ENCODE measurements at places on chromosomes 13 and 19.

DNA sequence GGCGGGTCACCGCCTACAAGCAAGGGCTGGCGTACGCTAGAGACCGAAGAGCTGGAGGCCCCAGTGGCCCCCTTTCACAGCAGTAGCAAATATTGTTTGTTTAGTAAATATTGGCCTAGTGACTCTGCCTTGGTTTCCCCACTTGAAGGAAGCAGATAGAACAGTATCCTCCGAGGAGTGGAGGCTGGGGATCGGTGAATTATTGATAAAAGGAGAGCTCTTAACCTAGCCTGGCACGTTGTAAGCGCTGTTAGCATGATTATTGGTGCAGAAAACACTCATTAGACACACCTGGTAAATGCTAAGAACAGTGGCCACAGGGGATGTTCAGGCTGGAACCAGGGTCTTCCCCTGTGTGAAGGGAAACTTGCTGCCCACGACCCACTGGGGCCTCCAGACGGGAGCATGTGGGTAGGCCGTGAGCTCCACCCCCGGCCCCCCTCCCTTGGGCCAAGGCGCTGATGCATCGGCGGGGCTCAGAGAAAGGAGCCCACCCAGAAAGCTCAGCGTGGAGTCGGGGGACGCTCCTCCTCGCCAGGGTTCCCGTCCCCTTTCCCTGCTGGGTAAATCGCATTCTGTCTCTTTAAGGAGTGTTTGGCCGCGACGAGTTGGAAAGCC, 2.3 kb downstream of the IER2 start:
- DNase-seq = no peak

- DNase-seq = peak; percentile 92
These were observed 30.4 kb downstream of the TPT1 start for GRCh38 chr13:45310341-45311131.

DNA sequence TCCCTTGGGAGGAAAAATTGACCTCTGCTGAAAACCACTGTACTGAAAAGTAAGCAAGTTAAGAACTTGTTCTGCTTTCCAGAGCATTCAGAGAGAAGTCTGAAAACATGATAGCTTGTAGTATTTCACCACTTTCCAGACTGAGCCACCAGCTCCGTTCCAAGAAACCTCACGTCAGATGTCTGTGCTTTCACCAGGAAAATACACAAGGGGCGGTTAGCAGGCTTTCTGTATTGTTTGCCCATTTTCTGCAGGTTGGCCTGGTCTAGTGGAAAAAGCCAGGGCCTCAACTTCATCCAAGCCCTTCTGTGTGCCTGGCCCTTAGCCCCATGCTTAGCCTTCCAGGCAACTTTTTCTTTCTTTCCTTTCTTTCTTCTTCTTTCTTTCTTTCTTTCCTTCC, 36.4 kb downstream of the RXFP2 start:
- no peak for DNase-seq

- peak; percentile 2 for DNase-seq
These were observed 386.6 kb downstream of the PCDH20 start for GRCh38 chr13:61029064-61029463.

- DNase-seq = no peak
These were observed 214.9 kb downstream of the KCNRG start for GRCh38 chr13:50229960-50230661.

DNA sequence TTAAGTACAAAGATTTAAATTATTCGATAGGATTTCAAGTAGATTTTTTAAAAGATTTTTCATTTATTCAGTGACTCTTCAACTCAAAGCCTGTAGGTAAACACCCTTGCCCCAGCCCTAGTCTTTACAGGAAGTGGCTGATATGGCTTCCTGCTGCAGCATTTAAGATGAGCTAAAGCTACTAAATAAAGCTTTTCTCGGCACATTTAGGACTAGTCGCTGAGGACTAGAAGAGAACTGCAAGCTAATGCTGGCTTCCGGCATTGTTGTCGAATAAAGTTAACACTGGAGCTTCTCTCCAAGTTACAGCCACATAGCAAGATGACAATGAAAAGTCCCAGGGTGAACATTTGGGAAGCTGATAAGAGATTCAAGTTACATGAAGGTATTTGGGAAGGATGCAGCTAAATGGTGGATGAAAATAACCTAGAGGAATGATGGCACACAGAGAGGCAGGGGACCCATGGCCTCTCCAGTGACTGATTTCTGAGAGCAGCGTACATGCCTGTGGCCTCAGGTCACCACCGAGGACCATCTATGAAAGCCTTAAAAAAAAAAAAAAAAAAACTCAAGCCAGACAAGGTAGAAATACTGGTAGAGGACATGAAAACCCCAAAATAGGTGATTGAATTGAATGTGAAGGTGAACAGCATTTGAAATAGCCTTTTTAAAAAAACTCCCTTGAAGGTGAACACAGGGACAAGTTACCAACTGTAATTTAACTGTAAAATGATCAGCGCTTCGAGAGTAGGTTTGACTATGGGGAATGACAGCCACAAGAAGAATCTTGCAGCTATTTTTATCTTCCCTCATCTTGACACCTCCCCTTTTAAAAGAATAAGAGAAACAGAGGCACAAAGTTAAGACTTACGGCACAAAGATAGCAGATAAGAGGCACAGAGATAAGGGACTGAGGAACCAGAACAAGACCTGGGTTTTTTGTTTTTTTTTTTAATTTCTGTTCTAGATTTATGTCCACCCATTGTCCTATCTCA, 155.4 kb downstream of the DCT start:
- no peak for DNase-seq

DNA sequence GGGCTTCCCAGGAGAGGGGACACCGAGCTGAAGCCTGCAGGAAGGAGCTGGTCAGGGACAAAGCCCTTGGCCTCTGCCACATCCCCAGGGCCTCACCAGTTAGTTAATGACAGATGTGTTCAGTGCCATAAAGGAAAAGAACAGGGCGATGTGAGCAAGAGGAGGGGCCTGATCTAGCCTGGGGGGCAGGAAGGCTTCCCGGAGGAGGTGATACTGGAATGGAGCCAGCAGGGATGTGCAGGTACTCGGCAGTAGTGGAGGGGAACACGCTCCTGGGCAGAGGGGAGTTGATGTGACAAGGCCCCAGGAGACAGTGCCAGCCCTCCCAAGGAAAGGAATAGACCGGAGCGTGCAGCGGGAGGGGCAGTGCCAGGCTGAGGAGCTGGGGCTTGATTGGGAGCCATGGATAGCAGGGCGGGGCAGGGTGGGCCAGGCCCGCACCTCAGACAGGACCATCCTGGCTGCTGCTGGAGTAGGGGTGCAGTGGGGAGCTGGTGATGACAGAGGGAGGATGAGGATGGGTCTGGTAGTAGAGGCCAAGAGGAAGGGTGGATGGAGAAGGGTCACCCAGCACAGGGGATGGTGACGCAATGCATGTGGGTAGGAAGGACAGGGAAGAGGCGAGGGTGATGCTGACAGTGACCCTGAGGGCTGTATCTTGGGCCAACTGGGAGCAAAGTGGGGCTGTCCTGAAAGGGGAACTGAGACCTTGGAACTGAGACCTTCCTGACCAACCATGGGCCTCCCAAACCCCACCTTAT, 4.1 kb downstream of the C19orf33 start:
- no peak for DNase-seq

DNA sequence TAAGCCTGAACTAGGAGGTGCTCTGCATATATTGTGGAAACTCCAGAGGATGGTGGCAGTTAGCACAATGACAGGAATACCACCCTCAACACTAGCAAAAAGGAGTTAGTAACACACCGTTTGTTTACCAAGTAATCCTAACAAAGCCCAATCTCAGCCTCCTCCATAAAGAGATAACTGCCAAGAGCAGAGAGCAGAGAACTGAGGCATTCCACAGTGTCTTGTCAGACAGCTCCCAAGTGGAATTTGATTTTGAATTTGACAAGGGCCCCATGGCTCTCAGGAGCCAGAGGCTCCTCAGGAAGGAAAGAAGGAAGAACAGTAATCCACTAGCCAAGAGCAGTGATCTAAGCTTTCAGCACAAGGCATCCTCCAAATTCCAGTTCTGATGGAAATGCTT, 298.6 kb downstream of the DCLK1 start:
- DNase-seq = no peak

GRCh38 chr19:56333506-56333905, 18.9 kb upstream of the ZSCAN5A start:
- DNase-seq = no peak

- no peak for DNase-seq
These were observed 2.0 kb downstream of the TTC9B start for GRCh38 chr19:40216013-40216776.

GRCh38 chr13:69028936-69029335, 1078.7 kb upstream of the ATXN8OS start:
- no peak for DNase-seq

- DNase-seq = peak; percentile 25
These were observed 14.6 kb upstream of the C13orf42 start for GRCh38 chr13:51125495-51126226.

- DNase-seq = no peak
These were observed 2448.7 kb upstream of the PCDH20 start for GRCh38 chr13:63864171-63864902.

DNA sequence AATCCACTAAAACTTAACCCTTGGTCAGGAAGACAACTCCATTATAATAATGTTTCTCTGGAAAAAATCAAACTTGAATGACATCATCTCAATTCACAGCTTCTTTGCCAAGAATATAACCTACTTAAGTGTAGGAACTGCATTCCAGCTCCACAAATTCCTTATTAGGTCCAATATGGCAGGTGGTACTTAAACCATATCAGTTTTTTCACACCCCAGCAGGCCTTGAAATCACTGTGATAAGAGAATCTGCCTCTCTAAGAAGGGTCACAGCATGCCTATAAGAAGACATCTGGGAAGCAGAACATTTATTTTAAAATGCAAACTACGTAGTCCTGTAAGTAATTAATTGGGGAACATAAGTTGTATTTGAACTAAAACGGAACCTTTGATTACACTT, 687.8 kb downstream of the DIAPH3 start:
- no peak for DNase-seq

DNA sequence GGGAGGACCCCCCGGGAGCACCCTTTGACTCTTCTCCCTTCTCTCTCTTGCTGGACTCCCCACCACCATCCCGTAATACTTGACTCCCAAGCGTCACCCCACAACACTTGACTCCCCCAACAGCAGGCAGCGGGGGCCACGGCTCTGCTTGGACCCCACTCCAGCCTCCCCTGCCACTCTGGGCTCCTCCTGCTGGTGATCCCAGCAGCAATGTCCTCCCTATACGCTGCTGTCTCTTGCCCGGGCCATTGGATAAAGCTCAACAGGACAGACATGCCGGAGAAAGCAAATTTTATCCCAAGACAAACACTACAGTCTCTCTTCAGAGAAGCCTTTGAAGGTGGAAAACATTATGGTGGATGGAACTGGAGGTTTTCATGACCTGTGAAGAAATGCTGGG, 20.4 kb upstream of the AMER2 start:
- DNase-seq = no peak

DNA sequence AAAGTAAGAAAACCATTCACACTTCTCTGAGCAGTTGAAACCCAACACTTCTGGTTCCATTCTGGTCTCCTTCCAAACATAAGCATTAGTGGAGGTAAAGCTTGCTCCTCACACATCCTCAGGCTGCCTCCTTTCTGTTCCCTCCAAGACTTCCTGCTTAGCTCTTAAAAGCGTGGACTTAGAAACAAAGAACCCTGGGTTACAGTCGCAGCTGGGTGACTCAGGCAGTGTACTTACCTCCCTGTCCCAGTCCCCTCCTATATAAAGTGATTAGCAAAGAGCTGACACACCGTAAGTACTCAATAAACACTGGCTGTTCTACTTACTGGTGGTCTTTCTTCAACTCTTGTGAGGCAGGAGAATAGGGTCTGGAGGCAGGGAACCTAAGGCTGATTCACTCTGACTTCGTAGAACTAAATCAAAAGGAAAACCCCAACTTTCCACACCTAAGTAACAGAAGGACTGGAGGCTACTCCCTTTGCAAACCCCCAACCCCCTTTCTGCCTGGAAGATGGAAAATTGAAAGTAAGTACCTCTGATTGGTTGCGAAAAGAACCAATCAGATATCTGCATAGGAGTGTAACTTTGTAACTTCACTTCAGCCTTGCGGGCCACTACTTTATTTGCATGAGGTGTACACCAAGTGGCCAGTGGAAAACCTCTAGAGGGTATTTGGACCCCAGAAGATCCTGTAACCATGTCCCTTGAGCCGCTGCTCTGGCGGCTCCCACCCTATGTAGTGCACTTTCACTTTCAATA, 165.4 kb downstream of the SUCLA2 start:
- DNase-seq = no peak

- no peak for DNase-seq
These were observed 110.1 kb downstream of the SLAIN1 start for GRCh38 chr13:77807431-77808135.

GRCh38 chr13:50955241-50955640, 45.6 kb downstream of the RNASEH2B start:
- DNase-seq = no peak

- no peak for DNase-seq
These were observed 31.2 kb downstream of the KATNAL1 start for GRCh38 chr13:30276178-30276577.

GRCh38 chr13:111179908-111180760, 65.0 kb downstream of the ARHGEF7 start:
- DNase-seq = no peak

DNA sequence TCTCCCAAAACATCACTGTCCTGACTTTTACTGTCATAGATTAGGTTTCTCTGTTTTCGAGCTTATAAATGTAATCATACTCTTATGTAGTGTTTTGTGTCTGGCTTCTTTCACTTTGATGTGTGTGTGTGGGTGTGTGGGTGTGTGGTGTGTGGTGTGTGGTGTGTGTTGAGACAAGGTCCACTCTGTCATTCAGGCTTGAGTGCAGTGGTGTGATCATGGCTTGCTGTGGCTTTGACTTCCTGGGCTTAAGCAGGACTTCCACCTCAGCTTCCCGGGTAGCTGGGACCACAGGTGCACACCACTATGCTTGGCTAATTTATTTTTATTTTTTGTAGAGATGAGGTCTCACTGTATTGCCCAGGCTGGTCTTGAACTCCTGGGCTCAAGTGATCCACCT, 59.6 kb downstream of the PDS5B start:
- no peak for DNase-seq

GRCh38 chr19:47973529-47973928, 18.4 kb downstream of the BSPH1 start:
- DNase-seq = no peak

DNA sequence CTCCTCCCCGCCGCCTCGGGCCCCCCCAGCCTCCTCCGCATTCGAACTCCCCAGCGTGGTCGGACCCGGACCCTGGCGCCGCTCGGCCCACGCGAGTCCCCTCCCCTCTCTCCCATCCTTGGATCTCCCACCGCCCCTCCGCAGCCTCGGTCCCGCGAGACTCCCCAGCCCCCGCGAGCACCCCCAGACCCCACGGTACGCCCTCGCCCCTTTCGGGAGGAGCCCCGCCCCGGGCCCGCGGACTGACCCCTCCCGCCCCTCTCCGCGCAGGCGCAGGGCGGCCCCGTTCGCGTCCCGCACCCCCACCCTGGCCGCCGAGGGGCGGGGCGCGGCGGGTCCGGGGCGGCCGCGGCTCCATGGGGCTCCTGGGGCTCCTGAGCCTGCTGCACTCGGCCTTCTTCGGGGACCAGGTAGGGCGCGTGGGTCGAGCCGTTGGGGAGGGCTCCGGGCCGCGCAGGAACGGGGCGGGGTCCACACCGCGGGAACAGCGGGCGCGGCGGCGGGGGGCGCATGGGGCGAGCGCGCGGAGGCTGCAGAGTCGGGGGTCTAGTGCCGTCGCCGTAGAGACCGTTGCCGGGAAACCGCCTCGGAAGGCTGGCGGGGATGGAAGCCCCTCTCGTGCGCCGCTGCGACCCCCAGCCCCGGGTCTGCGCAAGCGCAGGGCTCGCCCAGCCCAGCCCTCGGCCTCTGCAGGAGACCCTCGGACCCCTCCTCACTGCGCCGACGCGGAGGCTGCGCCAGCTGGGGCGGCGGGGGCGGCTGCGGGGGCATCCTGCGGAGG, 3.8 kb upstream of the APC2 start:
- peak; percentile 34 for DNase-seq

All from NCI-H187 (cell line).